ENCODE measurements at places on chromosomes 1 and 21.

DNA sequence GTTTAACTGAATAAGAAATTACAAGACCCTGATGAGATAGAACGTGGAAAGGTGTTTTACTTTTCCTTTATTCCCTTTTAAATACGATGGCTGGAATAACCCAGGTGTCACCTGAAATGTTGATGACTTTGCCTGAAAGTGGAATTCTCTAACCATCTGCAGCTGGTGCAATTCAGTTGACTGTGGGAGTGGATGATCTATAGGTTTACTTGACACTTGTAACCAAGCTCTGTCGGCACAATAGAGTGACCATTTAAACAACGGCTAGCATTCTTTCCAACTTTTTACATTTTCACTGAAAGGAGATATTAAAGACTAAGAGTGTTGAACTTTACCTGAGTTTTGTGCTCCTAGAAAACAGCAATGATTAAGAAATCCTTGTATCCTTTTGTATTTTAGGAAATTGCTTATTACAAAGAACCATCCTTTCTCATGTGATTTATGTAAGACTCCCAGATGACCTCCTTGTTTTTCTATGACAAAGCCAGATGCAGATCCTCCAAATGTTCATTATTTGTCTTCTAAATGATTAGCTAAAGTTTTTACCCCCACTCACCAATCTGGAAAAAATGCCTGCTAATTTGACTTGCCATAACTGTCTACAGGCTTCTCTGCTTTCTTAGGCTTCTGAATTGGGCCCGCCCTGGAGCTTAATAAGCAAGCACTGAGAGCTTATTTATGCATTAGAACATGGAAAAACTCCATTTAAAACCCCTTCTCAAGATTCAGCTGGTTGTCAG, 129.5 kb upstream of the LRRC7 start:
- no peak for DNase-seq

DNA sequence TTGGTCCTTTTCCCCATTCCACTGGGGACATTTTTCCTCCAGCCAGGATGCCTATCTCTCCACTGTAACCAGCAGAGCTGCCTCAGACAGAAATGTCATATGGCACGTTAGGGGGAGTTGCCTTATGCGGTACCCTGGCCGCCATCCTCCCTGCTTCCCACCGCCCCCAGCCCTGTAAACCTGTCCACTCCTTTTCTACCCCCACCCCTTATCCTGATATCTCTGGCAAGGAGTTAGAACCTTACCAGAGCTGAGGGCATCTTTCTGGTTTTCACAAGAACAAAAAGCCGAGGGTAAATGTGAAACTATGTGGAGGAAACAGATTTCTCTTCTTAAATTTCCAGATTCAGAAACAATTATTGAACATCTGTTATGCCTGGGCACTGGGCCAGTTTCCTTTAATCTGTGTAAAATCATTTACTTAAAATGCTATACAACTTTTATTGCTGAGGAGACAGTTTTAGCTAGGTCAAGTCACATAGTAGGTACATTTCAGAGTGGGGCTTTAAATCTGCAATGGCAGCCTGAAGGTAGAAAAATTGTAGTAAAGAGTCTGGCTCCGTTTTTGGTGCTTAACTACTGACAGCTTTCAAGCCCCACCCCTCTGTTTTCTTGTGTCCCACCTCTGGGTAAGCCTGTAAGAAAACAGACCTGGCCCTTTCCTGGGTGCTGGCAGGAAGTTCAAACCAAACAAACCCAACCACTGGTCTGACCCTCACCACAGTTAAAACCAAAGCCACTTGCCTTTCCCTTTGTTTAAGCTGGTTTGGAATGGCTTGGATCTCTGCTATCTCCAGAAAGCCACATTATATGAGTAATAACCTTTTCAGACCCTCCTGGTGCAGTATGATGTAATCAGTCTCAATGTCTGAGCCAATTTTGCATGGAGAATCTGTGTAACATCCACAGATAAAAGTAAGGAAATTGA, 319.0 kb downstream of the HHAT start:
- no peak for DNase-seq

DNA sequence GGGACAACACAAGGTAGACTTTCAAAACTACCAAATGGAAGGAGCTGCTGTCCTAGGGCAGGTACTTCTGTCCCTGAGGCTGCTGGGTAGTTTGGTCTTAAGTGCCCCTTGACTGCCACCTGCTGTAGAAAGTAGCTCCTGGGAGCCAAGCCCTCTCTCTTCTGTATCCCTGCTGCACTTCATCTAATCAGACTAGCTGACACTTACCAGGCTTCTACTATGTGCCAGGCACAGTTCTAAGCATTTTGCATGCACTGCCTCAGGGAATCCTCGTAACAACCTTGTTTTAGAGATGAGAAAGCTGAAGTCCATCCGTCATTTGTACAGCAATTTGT, 15.9 kb upstream of the SRSF4 start:
- DNase-seq = peak; percentile 5

DNA sequence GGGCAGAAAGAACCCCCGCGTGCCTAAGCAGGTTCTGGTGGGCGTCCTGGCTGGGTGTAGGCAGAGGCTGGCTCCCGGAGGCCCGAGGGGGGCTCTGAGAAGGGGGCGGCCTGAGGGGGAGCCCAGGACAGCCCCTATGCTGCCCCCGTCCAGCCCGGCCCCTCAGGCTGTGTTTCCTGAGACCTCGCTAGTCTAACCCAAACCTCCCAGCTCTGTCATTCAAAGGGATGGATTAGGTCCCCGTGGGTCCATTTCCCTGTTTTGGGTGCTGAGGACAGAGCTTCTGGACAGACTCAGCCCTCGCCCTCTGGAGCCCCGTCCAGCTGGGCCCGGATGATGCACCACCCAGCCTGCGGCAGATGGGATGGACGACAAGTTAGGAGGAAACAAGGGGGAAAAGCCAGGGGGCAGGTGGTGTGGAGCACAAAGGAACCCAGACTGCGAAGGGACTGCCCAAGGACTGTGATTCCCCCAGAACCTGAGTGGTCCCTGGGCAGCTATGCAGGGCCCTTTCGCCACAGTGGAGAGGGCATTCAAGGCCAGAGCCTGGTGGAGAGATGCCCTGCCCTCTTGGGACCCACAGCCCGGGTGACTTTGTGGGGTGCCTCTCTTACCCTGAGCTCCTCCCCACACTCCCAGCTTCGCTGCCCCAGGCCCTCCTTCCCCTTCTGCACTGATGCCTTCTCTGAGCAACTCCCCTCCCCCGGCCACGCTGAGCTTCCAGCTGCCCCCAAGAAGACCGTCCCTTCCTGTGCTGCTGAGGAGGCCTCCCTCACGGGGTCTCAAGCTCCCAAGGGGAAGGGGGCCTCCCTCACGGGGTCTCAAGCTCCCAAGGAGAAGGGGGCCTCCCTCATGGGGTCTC, 2.8 kb downstream of the HES4 start:
- DNase-seq = no peak

- DNase-seq = no peak
Observed at GRCh38 chr1:25698252-25698651, 81.7 kb downstream of the MAN1C1 start.

DNA sequence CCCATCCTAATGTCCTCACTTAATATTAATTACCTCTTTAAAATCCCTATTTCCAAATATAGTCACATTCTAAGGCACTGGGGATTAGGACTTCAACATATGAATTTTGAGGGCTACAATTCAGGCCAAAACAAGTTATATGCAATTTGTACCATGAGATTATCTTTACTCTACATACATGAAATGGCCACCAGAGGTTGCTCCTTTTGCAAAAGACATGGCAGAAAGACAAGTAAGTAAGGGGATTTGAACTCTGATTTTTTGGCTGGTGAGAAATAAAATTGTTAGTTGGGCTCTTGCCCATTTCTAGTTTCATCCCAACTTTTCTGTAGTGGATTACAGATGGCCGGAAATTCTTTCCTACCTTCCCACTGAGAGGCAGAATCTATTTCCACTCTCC, 4.8 kb upstream of the ALG6 start:
- DNase-seq = no peak

DNA sequence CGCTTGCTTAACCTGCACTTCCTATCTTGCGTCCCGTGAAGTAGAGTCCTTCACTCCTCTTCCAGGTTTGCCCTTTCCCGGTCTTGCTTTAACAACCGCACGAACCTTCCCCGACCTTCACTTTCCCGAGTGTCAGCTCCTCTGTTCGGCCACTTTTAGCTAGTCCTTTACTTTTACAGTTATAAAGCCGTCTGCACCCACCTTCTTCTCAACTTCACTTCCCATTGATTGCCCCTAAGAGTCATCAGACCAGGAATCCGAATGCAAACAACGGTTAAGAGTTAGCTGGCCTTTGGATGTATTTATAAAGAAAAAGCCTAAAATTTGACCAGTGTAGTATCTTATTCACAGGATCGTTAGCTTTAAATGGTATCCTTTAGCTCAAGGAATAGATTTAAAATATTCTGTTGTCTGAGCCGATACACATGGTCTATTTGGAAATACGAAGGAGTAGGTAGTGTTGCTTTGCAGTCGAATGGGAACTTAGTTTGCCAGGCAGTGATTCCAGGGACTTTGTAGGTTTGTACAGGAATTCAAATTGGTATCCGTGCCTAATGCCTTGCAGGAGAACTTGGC, 1.4 kb downstream of the PPP2R5A start:
- no peak for DNase-seq

Data from activated naive CD4-positive, alpha-beta T cell (primary cell).